ENCODE measurements at places on chromosomes 2 and 18.

DNA sequence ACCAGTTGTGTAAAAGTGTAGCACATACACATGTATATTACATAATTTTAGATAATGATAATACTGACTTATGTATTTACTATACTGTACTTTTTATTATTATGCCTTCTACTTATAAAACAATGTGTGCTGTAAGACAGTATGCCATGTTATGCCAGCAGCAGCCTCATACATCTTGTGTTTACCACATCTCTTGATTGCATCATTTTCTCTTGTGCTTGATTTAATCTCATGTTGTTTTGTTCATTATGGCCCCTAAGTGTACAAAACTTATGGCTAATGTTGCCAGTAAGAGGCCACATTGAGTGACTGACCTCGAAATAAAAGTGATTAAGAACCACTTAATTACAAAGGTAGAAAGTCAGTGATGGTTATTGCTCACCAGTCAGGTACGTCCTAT, 128.0 kb upstream of the SP5 start:
- DNase-seq, result no peak

DNA sequence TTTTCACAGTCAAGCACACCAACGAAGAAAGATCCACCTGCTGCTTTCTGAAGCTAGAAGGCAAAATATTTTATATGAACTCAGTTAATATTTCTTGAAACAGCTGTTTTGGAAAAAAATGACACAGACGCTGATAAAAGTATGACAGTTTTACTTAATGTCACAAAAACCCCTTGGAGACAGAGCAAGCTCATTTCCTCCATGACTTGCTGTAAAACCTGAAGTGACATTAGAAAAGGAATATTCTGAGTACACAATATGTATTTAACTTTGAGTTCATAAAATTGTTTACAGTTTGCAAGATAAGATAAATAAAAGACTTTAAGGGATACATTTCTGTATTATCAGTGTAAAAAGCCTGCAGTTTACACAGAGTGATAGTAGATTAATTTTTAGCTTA, 105.4 kb downstream of the DSEL start:
- no peak for DNase-seq

- peak; percentile 35 for DNase-seq
Measured at GRCh38 chr18:50558157-50558556, 1.7 kb upstream of the MAPK4 start.

GRCh38 chr2:96800061-96801004, 15.7 kb upstream of the CNNM3 start:
- no peak for DNase-seq

- DNase-seq, result no peak
Measured at GRCh38 chr2:8849327-8849726, 11.9 kb upstream of the KIDINS220 start.

GRCh38 chr2:144414324-144414845, 105.5 kb downstream of the ZEB2 start:
- no peak for DNase-seq

DNA sequence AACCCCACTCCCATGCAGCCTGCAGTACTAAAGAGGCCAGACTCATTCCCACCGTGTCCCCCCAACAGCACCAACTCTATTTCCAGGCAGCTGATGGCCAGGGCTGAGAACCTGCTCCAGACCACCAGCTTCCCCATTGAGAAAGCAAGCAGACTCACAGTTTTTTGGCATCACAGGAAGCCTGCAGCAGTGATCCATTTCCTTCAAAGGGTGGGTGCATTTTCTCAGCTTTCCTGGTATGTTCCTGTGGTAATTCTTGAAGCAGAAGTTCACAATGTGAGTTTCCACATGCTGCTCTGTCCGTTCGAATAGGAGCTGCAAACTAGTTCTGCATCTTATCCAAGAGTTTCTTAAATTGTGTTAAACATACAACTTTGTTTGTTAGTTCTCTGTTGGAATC, 1249.6 kb upstream of the FAM98A start:
- DNase-seq, result no peak

- DNase-seq, result no peak
Measured at GRCh38 chr2:148461876-148462275, 182.7 kb upstream of the EPC2 start.

DNA sequence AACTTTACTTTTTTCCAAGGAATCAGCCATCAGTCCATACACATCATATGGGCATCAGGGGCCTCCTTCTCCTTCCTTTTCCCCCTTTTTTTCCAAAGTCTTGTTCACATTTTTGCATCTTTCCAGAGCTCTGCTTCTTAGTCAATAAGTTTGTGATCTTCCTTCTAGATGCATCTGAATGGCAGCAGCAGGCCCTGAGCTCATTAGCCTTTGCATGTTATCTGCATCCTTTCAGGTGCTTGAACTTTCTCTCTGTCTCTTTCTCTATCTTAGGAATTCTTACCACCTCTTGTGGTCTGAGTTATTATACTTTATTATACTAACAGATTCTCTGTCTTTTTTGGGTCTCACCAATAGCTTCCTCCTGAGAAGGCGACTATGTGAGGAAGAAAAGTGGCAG, 312.4 kb upstream of the FANCL start:
- no peak for DNase-seq

GRCh38 chr2:62195421-62196277, at the start of gene B3GNT2:
Gene B3GNT2 (plus strand): TSS chr2:62196115. CDS start chr2:62222221, 26,106 bp downstream.
- peak; percentile 16 for DNase-seq

DNA sequence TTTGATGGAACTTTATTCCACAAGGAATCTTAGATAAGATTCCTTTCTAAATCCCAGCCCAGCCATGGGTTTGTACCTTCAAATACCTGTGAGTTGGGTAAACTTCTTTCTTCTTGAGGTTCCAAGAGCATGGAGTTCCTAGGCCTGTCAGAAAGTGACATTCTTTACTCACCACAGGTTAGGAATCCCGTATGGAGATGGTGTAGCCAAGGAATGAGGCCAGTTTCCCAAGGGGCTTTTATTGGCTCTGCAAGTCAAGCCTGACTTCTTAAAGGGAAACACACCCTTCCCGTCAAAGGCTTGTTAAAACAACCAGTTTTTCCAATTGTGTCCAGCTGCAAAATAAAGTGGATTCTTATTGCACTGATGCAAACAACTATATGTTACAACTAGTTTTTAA, 45.8 kb downstream of the STK17B start:
- no peak for DNase-seq

GRCh38 chr18:43720041-43720440, 442.8 kb upstream of the SYT4 start:
- DNase-seq, result no peak

GRCh38 chr2:213246497-213247281, 37.6 kb upstream of the SPAG16 start:
- DNase-seq, result peak; percentile 29

DNA sequence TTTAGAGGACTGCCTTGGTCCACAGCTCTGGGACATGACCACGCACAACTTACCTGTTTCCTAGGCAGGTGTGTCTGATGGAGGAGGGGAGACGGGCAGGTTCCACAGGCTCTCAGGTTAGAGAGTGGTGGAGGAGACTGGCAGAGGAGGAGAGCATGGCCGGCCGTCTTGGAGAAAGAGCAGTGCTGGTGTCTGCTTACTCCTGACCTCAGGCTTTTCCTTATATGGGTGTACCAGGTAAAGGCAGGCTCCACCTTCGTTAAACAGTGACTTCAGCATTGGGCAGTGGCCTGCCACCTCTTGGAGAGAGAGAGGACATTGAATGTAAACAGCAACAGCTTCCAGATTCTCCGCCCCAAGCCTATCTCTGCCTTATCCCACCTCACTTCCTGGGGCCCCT, at the start of gene CAPN13:
Gene CAPN13, minus strand, starts transcription at position 198 of the 400 bp plus-strand sequence. CDS start 20,121 bp downstream, outside the sequence.
- no peak for DNase-seq

DNA sequence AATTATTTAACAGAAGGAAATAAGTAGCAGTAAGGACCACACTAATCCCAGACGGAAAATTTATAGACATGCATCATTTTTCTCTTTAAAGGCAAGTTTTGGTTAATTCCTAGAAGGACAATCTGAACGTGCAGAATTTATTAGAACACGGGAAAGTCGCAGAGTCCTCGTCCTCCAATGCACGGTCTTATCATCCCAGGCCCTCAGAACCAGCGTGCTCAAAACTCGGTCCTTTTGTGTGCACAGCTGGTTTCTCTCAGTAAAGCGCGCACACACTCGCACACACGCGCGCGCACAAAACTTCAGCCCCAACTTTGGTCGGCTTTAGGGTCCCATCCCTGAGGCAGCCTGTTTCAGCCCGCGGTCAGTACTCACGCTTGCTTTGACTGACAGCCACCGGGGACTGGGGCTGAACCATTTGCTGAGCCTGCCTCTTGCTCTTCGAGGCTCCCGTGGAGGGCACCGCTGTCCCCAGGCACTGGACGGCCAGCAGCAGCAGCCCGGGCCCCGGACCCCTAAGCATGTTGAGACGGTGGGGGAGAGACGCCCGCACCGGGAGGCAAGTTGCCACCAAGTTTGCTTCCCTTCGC, 493 bp downstream of the FN1 start:
- DNase-seq, result no peak

DNA sequence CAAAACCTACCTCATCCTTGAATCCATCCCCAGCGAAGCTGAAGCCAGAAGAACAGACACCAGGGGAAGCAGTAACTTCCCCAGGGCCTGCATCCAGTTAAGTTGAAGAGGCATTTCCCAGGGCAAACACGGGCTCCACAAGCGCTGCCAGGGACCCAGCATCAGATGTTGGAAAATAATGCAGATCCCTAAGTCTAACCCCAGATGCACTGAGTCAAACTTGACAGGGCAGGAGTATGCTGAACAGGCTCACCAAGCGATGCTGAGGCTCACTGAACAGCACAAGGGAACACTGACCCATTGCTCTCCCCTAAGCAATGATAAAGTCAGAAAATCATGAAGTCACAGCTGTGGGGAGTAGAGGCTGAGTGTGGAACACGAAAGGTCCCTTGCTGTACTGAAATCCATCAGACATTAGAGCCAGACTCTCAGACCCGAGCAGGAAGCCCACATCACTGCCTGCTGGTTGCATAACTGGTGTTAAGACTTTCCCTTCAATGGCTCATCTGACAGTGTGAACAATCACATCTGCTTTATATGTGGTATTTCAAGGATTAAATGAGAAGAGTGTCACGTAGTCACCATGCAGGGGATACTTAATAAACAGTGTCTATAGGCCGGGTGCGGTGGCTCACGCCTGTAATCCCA, 36.2 kb downstream of the TNS1 start:
- DNase-seq, result no peak

DNA sequence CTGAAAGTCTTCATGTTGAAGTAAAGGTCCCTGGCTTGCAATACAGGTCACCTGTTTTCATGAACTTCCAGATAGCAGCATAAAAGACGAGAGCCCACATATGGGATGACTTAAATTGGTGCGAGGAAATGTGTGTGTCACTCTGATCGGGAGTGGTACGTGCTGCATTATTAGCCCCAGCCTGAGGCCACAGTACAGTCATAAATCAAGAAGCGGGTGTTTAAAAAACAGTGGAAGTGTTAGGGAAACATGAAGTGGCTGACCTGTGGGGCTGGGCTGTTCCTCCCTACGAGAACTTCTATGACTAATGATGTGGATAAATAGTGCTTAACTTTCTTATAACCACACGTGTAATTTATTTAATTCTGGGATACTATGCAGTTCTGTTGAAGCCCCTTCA, 24.4 kb downstream of the RDH14 start:
- no peak for DNase-seq

DNA sequence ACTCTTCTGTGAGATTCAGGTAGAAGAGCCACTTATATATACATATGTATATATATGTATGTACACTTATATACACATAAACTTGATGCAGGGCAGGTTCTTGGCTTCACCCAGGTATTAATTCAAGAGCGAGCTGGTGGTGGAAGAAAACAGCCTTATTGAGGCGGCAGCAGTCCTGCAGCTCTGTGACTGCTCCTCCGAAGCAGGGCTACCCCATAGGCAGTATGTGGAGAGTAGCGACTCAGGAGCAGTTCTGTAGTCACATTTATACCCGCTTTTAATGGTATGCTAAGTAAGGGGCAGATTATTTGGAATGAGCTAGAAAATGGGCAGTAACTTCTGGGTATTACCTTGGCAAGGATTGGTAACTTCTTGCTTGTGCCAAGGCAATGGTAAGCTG, 280.6 kb upstream of the TFPI start:
- no peak for DNase-seq

GRCh38 chr2:191676790-191677645, 918 bp upstream of the NABP1 start:
- DNase-seq, result peak; percentile 58

GRCh38 chr2:10552871-10553245, 104.7 kb upstream of the ODC1 start:
- no peak for DNase-seq

DNA sequence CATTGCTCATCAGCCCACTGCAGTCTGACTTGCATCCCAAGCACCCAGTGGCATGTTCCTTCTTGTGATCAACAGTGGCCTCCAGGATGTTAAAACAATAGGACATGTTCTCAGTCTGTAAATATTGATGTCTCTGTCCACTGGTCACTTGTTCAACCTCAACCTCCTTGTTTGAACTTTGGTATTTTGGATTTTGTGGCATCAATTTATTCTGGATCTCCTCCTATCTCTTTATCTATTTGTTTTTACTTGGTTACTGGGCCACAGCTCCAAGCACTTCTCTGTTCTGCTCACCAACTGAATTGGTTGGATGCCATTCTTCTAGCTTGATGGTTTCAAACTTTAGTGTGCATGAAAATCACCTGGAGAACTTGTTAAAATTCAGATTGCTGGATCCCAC, 1414.8 kb upstream of the CELF4 start:
- no peak for DNase-seq

GRCh38 chr2:85907671-85908157, 18.9 kb upstream of the ST3GAL5 start:
- DNase-seq, result no peak

DNA sequence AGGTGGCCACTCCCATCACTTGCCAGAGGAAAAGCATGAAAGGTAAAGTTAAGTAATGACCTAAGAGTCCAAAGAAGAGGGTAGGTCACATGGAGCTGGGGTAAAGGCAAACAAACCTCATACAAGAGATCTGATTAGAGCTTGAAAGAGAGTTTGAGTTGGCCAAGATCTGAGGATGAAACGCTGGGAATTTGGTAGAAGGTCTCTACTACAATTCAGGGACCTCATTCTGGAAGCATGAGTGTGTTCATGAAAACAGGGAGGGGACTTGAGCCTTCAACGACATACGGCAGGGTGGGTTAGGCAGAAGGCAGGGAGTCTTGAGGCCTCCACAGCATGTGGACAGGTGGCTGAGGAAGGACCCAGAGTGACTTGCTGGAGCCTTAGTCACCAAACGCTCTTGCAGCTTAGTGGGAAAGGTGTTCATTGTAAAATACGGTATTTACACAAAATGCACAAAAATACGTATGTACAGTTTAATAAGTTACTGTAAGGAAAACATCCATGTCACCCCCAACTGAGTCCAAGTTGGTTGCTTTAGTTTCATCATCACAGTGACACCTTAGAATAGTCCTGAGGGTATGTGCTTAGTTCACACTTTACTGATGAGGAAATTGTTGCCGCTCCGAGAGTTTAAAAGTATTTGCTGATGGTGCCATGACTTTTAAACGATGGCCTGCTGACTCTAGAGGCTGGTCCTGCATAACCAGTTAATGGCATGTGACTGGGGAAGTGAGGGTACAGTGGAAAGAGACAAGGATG, 5.0 kb upstream of the FARP2 start:
- DNase-seq, result no peak

GRCh38 chr2:226435146-226435545, 364.5 kb downstream of the IRS1 start:
- no peak for DNase-seq
